ENCODE measurements at places on chromosomes 2 and 18.

DNA sequence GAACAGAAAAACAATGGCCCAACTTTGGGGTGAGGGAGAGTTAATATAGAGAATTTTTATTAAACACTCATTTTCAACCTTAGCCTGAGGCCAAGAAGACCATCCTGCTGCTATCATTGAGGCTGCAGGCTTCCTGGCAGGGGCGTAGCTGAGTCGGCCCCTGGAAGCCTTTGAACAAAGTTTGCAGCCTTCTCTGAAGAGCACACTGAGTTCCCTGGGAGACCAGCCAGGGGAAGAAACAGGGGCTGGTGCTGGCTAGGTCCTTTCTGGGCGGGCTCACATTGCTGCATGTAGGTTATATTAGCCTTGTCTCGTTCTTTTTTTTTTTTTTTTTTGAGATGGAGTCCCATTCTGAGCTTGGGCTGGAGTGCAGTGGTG lies 126.8 kb upstream of the HS6ST1 start:
- no peak for DNase-seq

- no peak for DNase-seq
Measured at GRCh38 chr18:336713-337112, 68.9 kb upstream of the THOC1 start.

GRCh38 chr2:188524519-188525113 lies 232.9 kb downstream of the GULP1 start:
- no peak for DNase-seq

DNA sequence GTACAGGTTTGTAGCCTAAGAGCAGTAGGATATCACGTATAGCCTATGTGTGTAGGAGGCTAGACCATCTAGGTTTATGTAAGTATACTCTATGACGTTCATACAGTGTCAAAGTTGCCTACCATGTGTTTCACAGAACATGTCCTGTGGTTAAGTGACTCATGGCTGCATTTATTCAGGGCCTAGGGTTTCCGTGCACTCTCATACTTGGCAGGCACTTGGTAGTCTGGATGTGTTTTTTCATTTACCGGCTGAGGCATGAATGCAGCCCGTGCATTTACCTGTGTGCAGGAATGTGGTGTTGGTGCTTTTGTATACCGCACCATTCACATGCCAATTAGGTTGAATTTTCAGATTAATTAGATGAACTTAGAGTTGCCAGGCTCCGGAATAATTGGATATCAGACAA lies 43.4 kb downstream of the MYL12B start:
- DNase-seq, result peak; percentile 0

GRCh38 chr2:204274991-204275390 lies 270.3 kb upstream of the PARD3B start:
- DNase-seq, result no peak

DNA sequence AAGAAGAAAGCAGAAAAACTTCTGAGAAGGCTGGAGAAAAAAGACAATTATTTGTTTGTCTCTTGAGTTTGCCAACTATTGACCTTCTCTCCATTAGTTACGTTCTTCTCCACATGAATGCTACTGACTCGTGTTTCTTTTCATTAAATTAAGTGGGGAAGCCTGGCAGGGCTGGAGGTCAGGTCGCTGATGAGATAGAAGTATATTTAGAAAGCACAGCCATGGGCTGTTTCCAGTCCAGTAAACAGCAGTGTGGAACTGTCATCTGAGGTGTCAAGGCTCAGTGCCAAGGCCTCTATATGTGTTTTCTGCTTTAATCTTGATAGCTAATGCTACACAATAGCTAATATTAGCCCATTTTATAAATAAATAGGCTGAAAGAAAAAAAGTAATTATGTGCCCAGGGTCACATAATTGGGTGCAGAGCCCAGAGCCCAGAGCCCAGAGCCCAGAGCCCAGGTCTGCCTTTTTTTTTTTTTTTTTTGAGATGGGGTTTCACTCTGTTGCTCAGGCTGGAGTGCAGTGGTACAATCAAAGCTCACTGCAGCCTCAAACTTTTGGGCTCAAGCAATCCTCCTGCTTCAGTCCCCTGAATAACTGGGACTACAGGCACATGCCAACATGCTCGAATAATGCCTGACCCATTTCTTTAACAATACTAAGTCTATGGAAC lies 6.3 kb downstream of the MSGN1 start:
- DNase-seq, result no peak

DNA sequence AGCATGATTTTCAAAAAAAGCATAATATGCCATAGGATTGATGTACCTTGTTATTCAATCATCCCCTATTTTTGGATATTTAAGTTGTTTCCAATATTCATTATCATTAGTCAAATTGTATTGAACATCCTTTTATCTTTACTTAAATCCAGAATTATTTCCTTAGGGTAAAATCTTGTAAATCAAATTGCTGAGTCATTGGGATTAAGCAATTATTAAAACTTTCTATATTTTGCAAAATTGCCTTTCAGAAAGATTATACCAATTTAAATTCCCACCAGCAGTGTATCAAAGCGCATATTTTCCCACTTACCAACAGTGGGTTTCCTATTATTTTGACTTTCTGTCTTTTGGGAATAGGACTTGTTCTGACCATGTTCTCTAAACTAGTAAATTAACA lies 159.3 kb downstream of the SS18 start:
- DNase-seq, result no peak

DNA sequence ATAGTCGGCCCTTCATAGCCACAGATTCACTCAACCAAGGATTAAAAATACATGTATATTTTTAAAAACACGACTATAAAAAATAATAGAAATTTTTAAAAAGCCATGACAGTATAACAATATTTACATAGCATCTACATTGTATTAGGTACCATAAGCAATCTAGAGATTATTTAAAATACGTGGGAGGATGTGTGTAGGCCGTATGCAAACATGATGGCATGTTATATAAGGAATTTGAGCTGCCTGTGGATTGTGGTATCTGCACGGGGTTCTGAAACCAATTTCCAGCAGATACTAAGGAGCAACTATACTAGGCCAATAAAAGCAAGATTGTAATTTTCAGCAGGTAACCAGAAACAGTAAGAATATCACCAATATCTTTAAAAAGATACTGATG lies 5.9 kb downstream of the ORC4 start:
- no peak for DNase-seq

DNA sequence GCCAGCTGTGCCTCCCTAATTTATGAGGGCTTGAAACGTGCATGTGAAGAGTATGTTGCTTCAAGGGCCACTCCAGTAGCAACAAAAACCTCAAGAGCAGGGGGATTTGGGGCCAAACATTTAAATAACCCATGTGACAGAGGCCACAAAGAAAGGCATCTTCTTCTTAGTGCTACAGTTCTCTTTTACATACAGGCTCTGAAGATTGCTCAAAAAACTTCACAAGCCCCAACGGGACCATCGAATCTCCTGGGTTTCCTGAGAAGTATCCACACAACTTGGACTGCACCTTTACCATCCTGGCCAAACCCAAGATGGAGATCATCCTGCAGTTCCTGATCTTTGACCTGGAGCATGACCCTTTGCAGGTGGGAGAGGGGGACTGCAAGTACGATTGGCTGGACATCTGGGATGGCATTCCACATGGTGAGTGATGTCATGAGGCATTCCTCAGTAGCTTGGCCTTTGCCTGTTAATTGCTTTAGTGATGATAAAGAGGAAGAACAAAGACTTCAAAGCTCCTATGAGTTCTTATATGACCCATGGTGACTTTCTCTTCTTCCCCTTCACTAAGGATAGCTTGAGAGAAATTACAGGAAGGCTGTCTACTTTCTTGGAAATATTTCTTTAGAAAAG lies 40.1 kb downstream of the NRP2 start:
- no peak for DNase-seq

- DNase-seq, result no peak
Measured at GRCh38 chr2:35114765-35115164, 1240.8 kb upstream of the CRIM1 start.

GRCh38 chr2:39525636-39526412 lies 88.7 kb upstream of the MAP4K3 start:
- no peak for DNase-seq

DNA sequence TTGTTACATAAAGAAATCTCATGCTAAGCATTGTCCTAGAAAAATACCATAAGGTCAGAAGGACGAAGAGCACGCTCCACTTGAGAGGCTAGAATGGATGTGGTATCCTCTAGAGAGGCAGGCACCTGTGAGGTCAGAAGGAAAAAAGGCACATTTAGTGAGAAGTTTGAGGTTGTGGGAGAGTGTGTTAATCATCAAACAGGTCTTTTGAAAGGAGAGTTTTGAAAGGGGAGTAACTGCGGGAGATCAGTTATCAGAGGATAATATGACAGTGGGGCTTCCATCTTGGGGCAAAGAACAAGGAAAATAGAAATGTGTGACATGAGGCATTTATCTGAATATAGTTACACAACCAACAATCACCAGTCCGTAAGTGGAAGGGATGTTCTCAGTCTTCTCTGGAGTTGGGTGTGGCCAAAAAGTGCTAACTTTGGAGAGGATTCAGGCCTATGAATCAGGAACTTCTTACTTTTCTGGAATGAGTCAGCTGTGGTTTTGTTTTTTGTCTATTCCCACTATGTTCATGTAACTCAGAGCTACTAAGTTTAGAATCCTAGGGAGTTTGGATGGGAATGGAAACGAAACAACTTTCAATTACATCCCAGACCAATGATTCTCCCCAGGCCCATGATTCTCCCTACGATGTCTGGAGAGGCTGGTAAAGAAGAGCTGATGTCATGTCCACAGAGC lies 451.4 kb upstream of the ST6GAL2 start:
- no peak for DNase-seq

GRCh38 chr2:10658914-10659257 lies 30.9 kb downstream of the NOL10 start:
- no peak for DNase-seq

DNA sequence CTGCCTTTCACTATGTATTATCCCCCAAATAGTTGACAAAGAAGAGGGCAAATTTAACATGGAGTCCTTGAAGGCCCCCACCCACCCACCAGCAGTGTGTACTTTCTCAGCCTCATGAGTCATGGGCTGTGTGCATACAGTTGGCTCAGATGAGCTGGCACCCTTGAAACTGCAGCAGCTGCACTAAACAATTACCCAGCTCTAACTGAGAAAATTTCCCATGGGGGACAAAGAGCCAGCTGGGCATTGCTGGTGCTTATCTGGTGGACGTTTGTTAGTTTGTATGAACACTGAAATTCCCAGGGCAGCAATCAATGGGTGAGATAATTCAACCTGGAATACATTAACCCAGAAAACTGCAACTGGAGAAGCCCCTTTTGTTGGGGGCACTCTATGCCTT lies 131.7 kb downstream of the GCA start:
- no peak for DNase-seq

- no peak for DNase-seq
Measured at GRCh38 chr18:11667578-11667977, 21.5 kb upstream of the GNAL start.

DNA sequence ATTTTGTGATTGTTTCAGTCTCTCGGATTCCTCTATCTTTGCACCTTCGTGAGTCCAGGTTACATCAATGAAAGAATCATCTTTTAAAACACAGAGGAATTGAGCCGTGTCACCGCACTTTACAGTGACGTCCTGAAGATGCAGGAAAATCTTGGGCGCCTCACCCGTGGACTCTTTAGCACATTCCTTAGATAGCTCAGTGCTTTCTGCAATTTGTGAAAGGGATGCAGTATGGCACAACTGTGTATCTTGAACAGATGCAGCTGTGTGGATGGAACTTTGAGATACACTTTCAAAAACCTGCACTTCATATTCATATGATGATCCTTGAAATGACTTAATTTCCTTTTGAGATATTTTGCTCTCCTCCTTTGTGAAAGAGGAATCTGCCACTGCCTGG lies 50.9 kb downstream of the TTN start:
- DNase-seq, result no peak

DNA sequence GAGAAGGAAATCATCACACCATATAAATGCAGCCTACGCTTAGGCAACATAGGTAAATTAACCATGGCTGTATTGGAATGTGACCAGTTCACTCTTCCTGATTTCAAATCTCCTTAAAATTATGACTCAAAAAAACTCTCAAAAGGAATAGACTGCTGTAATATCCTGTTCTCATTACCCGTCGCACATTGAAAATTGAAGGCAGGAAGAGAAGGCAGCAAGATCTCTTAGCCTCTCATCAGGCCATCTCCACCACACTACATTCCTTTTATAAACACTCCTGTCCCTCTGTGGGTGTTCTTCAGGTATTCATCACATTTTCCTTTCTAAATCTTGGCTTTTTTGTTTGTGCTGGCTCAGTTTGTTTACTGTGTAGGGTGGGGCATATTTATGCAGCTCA lies 83.2 kb downstream of the PPP1R1C start:
- no peak for DNase-seq

- DNase-seq, result no peak
Measured at GRCh38 chr2:209872675-209873074, 101.0 kb downstream of the UNC80 start.

DNA sequence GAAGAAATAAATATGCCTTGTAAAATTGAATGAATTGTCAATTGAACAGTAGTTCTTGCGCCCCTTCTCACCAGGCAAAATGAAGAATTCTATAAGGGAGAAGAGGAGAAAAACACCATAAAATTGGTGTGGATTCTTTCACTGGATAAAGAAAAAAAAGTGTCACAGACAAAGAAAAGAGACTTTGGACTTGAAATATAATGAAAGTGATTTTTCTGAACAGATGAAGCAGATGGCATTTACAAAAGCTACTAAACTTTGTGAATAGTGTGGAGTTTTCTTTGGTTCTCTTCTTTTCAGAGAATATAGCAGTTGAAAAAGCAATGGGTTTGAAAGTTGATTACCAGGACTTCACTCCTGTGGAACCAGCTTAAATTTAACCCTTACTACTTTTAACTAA lies 945.7 kb downstream of the DSC3 start:
- DNase-seq, result no peak

DNA sequence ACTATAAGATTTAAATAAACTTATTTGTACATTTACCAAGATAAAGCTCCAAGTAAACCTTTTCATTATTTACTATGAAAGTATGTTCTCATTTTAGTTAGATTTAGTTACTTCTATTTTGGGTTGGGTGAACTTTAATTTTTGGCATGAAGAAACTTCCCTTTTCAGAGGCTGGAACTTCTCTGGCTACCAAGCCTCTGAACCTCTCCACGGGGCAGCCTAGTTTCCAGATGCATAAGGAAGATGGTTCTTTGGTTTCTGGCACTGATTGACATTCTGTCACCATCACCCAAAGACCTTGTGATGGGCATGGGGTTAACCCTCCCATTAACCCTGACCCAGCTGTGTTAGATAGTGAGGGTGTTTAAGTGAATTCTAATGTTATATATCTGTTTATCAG lies 17.1 kb downstream of the PSD4 start:
- DNase-seq, result no peak

- DNase-seq, result no peak
Measured at GRCh38 chr2:48114256-48114655, 208.0 kb upstream of the FBXO11 start.

GRCh38 chr2:51918113-51918512 lies 886.2 kb upstream of the NRXN1 start:
- DNase-seq, result no peak

- DNase-seq, result no peak
Measured at GRCh38 chr2:117481608-117482007, 332.9 kb upstream of the DDX18 start.

DNA sequence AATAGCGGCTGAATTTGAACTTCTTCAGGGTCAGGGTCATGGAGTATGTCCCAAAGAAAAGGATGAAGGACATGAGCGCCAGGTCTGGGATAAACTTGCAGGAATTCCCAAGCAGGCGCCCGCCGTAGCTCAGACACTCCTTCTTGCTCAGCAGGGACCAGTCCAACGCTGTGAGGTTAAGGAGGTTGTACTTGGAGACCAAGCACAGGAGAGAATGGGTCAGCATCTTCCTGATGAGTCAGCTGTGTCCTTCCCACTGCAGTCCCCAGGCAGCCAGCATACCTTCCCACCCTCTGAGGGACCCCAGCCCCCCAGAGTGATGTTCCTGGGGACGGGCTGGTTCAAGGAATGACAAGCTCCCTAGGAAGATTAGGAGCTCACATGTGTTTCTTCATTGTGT lies 40.9 kb downstream of the MTHFD2 start:
- no peak for DNase-seq
